ENCODE measurements at places on chromosomes 16 and 17. TPM values are rescaled to one million over a fixed set of nuclear protein-coding genes. Genes with fewer than 3 reads are reported as not detected.

The APOBR gene
- not detected for total RNA-seq

The FBXO47 gene
- total RNA-seq: not detected

The KRTAP4-3 gene
- not detected for total RNA-seq

The CEMP1 gene
- not detected for total RNA-seq

The C16orf95 gene
- total RNA-seq: 6.9 TPM

The ABCC12 gene
- total RNA-seq: not detected

The HOXB7 gene
- total RNA-seq: not detected

The C16orf96 gene
- total RNA-seq: 0.23 TPM

The KRTAP9-8 gene
- total RNA-seq: not detected

The NPW gene
- total RNA-seq: 2.5 TPM

The NEURL4 gene
- total RNA-seq: 43.3 TPM

The KRT33B gene
- total RNA-seq: not detected

The OSGIN1 gene
- total RNA-seq: 2.5 TPM

The IRF8 gene
- not detected for total RNA-seq

The TMEM238L gene
- total RNA-seq: not detected

The KRT222 gene
- total RNA-seq: not detected

The MYL4 gene
- 1.1 TPM for total RNA-seq

The EVPLL gene
- total RNA-seq: not detected

The OR3A3 gene
- not detected for total RNA-seq

The CCL11 gene
- not detected for total RNA-seq

The GRAP gene
- not detected for total RNA-seq

The TBC1D3K gene
- total RNA-seq: not detected

The CCL14 gene
- not detected for total RNA-seq

The KIFC3 gene
- total RNA-seq: 74.4 TPM

The SLC5A11 gene
- total RNA-seq: not detected

The KRT33A gene
- total RNA-seq: not detected

The CD300LB gene
- total RNA-seq: not detected

All from chondrocyte (in vitro differentiated cells).